ENCODE measurements at places on chromosomes 7 and 10.
A peak's percentile ranks its signal among the peaks of the same experiment; 100 is the strongest.

DNA sequence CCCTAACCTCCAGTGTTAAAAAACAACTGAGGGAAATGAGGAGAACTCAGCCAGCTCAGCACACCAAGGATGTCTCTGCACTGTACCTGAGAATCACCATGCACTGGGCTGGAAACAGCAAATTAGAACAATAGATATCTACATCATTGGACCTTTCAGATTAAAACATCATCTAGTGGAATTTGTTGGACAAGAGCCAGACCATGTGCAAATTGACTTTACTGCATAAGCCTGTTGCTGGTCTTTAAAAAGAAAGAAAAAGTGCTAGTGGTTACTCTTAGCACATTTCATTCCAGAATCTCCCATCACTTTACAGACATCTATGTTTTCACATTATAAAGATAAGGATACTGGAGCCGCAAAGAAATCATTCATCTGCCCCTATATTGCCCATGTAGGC lies 75.4 kb downstream of the FGFR2 start:
- peak; percentile 38 for DNase-seq

DNA sequence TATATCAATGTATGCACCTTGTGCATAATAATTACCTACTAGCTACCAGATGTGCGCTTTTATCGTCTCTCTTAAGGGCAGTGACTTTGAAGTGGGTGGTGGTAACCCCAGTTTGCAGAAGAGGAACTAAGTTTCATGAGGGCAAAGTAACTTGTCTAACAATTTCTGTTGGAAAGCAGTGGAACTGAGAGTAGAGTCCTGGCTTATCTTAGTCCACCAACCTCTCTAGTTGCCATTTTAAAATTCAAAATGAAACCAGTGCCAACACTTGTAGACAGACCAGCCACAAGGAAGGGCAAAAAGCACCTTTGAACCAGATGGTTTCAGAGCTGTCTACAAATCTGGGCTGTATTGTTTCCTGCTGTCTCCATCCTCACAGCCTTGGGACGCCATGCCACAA lies 32.0 kb upstream of the RBM20 start:
- DNase-seq: no peak

DNA sequence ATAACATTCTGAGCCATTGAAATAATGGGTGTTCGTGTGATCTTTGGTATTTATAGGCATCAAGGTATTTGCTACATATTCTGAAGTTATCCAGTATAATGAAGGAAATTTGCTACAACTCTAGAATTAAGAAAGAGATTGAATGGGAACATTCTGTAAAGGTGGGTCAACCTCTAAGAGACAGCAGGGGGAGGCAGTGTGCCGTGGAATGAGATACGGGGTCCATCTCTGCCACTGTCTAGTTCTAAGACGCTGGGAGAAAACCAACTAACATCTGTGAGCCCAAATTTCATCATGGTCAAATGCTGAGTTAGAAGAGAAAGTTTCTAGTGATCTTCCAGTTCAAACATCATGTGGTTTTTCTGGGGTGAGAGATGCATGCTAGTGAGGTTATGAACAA lies 368.9 kb downstream of the SORCS1 start:
- peak; percentile 72 for DNase-seq

DNA sequence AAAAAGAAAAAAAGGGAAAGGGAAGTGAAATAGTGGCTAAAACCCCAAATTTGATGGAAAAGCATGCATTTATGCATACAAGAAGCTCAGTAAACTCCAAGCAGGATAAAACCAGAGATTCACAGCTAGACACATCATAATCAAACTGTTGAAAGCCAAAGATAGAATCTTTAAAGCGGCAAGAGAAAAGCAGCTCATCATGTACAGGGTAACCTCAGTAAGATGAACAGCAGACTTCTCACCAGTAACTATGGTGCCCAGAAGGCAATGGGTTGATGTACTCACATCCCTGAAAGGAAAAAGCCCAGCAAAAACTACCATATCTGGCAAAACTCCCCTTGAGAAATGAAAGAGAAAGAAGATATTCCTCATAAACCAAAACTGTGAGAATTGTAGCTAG lies 60.4 kb downstream of the TPST1 start:
- peak; percentile 59 for DNase-seq

GRCh38 chr7:1986366-1987083 lies 246.2 kb downstream of the MAD1L1 start:
- DNase-seq: no peak

- DNase-seq: no peak
These were observed 50.8 kb downstream of the FAM53B start for GRCh38 chr10:124693396-124693795.

- no peak for DNase-seq
These were observed 31.3 kb upstream of the NME8 start for GRCh38 chr7:37816922-37817590.

GRCh38 chr7:98357751-98358161 lies 43.1 kb downstream of the BAIAP2L1 start:
- DNase-seq: no peak
